ENCODE measurements at places on chromosomes 5 and 9. TPM values are rescaled to one million over a fixed set of nuclear protein-coding genes. Genes with fewer than 3 reads are reported as not detected.

NUDT12 gene
- 3.6 TPM for total RNA-seq

SCGB3A2 gene
- total RNA-seq, result not detected

IL4 gene
- not detected for total RNA-seq

DNA sequence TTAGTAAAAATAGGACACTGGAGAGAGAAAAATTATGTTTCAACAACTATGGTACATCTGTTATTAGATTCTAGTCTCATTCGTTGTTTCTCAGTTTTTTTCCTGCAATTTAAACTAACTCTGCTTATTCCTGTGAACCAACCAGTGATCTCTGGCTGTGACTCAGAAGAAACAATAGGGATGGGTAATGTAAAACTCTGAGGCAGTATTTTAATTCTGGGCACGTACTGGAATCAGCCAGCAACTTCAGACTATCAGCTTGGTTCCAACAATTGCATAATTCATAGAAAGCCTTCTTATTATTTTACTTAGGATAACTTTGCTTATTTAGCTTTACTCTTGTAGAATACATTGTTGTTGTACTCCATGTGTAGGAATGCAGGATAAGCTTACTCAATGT, 28.8 kb downstream of the MLLT3 start:
- DNase-seq, result peak; percentile 43

DNA sequence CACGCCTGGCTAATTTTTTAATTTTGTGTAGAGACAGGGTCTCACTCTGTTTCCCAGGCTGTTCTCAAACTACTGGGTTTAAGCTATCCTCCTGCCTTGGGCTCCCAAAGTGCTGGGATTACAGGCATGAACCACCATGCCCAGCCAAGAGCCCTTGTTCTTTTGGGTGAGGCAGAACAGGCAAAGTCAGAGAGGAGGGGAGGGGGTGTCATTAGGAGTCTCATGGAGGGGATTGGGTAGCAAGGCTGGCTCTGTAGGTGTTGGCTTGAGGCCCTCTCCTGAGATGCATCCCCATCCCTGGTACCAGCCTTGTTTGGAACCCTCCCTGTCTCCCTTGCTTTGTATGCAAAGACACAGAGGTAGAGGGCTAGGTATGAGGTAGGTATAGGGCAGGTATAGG, 24.1 kb downstream of the GSN start:
- DNase-seq, result no peak

Data from endothelial cell of umbilical vein (primary cell).